ENCODE measurements at places on chromosomes 1 and 21. TPM values are rescaled to one million over a fixed set of nuclear protein-coding genes. Genes with fewer than 3 reads are reported as not detected.

DIRAS3 gene
- total RNA-seq: not detected

S100A7 gene
- total RNA-seq: not detected

GRCh38 chr1:63705078-63705477 lies 68.7 kb upstream of the ROR1 start:
- H3K4me3 ChIP-seq: no peak overlapping the region
- no peak for DNase-seq
- no peaks in the 10 kb centered on the region for H3K27me3 ChIP-seq
- no peaks in the 10 kb centered on the region for H3K36me3 ChIP-seq

GRCh38 chr1:207331354-207332313 lies 10.2 kb downstream of the CD55 start:
- H3K4me1 ChIP-seq: no peaks in the 10 kb centered on the region
- DNase-seq: no peak
- H3K36me3 ChIP-seq: no peaks in the 10 kb centered on the region

GRCh38 chr1:24927988-24928688 lies 1.9 kb downstream of the RUNX3 start:
- H3K4me1 ChIP-seq: no peaks in the 10 kb centered on the region
- H3K4me3 ChIP-seq: no peak overlapping the region
- H3K36me3 ChIP-seq: peaks cover 5% of the 10 kb centered on the region
- no peak for DNase-seq
- no peak overlapping the region for H3K27ac ChIP-seq

MCOLN2 gene
- 22.5 TPM for total RNA-seq

DNA sequence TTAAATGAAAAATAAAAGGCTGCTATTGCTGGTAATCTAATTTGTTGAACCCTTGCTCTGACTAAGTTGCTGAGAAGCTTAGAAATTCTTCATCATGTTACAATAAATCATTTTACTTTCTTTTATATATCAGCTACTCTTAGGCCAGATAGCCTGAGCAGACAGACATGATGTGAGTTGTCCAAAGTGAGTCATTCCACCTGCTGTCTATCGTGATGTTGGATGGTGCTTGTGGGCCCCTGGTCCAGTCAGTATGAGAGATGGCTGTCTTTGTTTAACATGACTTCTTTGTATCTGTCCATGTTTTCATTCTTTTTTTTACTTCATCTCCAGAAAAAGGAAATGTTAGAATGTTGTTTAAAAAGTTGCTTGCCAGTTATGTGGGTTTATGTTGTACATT lies 188.8 kb downstream of the ADGRL2 start:
- H3K36me3 ChIP-seq: peaks cover 3% of the 10 kb centered on the region
- H3K27ac ChIP-seq: no peak overlapping the region

DNA sequence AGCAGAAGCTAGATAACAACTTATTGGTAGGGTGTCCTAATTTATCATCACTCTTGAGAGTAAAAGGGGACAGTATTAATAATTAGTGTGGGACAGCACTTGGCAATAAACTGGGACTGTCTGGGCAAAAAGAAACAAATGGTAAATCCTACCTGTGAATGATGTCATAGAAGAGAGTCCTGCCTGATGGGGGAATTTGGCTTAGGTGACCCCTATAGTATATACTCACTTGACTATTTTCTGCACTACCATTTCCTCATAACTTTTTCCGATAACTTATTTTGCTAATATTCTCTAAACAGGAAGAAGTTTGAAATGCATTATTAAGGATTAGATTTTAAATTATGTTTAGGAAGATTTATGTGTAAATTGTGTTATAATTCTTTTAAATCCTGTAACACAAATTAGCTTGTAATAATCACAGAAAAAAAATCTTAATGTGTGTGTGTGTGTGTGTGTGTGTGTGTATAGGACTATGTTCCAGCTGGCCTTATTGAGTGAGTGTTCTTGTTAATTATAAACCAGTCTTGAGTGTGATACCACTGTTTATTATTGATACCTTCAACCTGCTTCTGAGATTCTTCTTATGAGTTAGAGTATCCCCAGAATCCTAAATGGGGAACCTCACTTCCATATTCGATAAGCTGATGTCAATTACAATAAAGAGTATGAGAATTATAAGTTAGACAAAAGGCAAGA lies 144.2 kb upstream of the C1orf105 start:
- H3K27me3 ChIP-seq: no peaks in the 10 kb centered on the region
- H3K4me3 ChIP-seq: no peak overlapping the region
- no peaks in the 10 kb centered on the region for H3K36me3 ChIP-seq

GNG12 gene
- total RNA-seq: 70.0 TPM

GRCh38 chr1:78676347-78676982 lies 26.8 kb downstream of the IFI44 start:
- peak; percentile 24 for DNase-seq
- no peaks in the 10 kb centered on the region for H3K27me3 ChIP-seq

Measured in Panc1 (cell line).